ENCODE measurements at places on chromosomes 6 and 20. TPM values are rescaled to one million over a fixed set of nuclear protein-coding genes. Genes with fewer than 3 reads are reported as not detected.

The SMPD2 gene
- 11.5 TPM for total RNA-seq

The MCUR1 gene
- 16.2 TPM for total RNA-seq

The GATA5 gene
- total RNA-seq = 0.12 TPM

The DDX43 gene
- not detected for total RNA-seq

The GJE1 gene
- total RNA-seq = not detected

The SNPH gene
- total RNA-seq = 0.90 TPM

The SIM1 gene
- total RNA-seq = not detected

The ACTL10 gene
- total RNA-seq = 0.19 TPM

The TRIM10 gene
- not detected for total RNA-seq

The CGA gene
- not detected for total RNA-seq

The TP53TG5 gene
- not detected for total RNA-seq

The C6orf52 gene
- 2.9 TPM for total RNA-seq

The HLA-DOB gene
- total RNA-seq = 2.6 TPM

The CENPQ gene
- 31.1 TPM for total RNA-seq

The CCDC170 gene
- 0.06 TPM for total RNA-seq

The VSX1 gene
- total RNA-seq = not detected

The HEY2 gene
- 1.1 TPM for total RNA-seq

The SLC25A27 gene
- total RNA-seq = 25.9 TPM

The FAM229B gene
- total RNA-seq = 32.2 TPM

The ADGRF4 gene
- not detected for total RNA-seq

The ROMO1 gene
- 135 TPM for total RNA-seq

The GGTLC1 gene
- total RNA-seq = not detected

The RHAG gene
- not detected for total RNA-seq

The PPP1R16B gene
- total RNA-seq = 1.6 TPM

The PDYN gene
- total RNA-seq = 0.12 TPM

The ID4 gene
- total RNA-seq = 29.2 TPM

The NHSL1 gene
- 12.1 TPM for total RNA-seq

The ARFGEF3 gene
- total RNA-seq = 3.2 TPM

The ZNF831 gene
- total RNA-seq = not detected

The PPP1R3G gene
- 0.36 TPM for total RNA-seq

The SRMS gene
- not detected for total RNA-seq

The CASS4 gene
- total RNA-seq = 0.09 TPM

The CNR1 gene
- total RNA-seq = 0.26 TPM

The ENPP3 gene
- 0.09 TPM for total RNA-seq

The KIF25 gene
- 1.2 TPM for total RNA-seq

The TMEM200A gene
- 12.8 TPM for total RNA-seq
